ENCODE measurements at places on chromosomes 5 and 9.
A peak's percentile ranks its signal among the peaks of the same experiment; 100 is the strongest.

- DNase-seq = no peak
- H3K4me1 ChIP-seq = peaks cover 10% of the 10 kb centered on the region
- H3K4me3 ChIP-seq = no peak overlapping the region
- no peaks in the 10 kb centered on the region for H3K36me3 ChIP-seq
- H3K27ac ChIP-seq = no peak overlapping the region
- H3K27me3 ChIP-seq = no peaks in the 10 kb centered on the region
These were observed 244.7 kb downstream of the ICE1 start for GRCh38 chr5:5667136-5667554.

- no peaks in the 10 kb centered on the region for H3K4me1 ChIP-seq
- H3K36me3 ChIP-seq = no peaks in the 10 kb centered on the region
- no peak overlapping the region for H3K27ac ChIP-seq
- H3K27me3 ChIP-seq = peaks cover 32% of the 10 kb centered on the region
- no peak for DNase-seq
- peak overlapping the region; percentile 72 for H3K4me3 ChIP-seq
These were observed 1.1 kb upstream of the GNA14 start for GRCh38 chr9:77649109-77649812.

- H3K27me3 ChIP-seq = no peaks in the 10 kb centered on the region
- DNase-seq = peak; percentile 37
- H3K4me3 ChIP-seq = no peak overlapping the region
- peaks cover 8% of the 10 kb centered on the region for H3K4me1 ChIP-seq
- H3K36me3 ChIP-seq = peaks cover 9% of the 10 kb centered on the region
These were observed 39.3 kb downstream of the AMBP start for GRCh38 chr9:114038724-114039313.

DNA sequence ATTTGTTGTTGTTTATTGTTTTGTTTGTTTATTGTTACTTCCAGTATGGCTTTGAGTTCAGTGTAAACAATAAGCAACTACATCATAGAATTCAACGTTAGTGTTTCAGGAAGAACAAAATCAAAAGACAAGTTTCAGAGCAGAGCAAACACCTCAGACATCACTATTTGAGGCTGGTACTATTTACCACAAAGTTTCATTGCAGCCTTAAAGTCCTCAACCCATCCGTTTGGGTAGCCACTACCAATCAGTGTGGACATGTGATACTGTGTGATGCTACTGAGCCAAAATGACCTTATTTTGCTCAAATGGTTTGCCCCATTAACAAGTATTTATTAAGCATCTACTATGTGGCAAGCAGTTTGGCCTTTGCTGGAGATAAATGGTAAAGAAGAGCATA is 458.5 kb upstream of the PTGER4 start:
- no peaks in the 10 kb centered on the region for H3K4me1 ChIP-seq
- H3K27me3 ChIP-seq = no peaks in the 10 kb centered on the region
- DNase-seq = no peak
- no peak overlapping the region for H3K27ac ChIP-seq
- H3K4me3 ChIP-seq = no peak overlapping the region
- no peaks in the 10 kb centered on the region for H3K36me3 ChIP-seq

DNA sequence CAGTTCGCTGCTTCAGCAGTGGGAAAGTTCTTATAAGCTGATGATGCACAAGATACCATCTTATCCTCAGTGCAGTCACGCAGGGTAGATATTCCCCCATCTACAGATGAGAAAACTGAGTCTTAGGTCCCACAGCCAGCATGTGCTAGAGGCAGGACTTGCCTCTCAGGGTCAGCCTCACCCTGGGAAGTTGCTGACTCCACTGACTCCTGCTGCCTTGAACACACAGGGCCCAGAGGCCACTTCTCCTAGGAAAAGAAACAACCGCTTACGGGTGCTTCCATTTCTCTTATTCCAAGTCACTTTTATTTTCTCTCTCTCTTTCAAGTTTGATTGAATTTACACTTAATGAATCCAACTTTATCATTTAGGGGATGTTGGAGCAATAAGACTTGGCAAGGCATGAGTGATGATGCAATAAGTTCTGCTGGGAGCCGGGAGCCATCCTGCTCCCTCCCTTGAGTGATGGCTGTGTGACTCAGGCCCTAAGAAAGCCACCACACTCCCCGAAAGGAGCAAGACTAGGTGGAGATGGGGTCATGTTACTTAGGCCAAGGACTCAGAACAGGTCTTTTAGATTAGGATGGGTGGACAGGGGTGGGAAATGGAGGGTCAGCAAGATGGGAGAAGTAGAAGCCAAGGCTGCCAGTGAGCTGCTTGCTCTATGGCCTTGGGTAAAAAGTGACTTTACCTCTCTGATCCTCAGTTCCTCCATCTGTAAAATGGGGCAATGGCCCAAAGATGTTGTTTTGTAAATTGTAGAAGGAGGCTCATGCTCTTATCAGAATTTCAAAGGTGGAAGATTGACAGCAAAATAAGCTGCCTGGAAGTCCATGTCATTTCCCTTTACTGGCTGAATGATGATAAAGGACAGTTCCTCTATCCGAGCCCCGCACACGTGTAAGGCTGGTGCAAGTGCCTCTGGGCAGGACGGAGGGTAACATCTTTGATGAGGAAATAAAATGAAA is 67.4 kb upstream of the ZNF618 start:
- no peaks in the 10 kb centered on the region for H3K36me3 ChIP-seq
- no peak for DNase-seq
- H3K4me3 ChIP-seq = no peak overlapping the region
- H3K27me3 ChIP-seq = no peaks in the 10 kb centered on the region
- H3K4me1 ChIP-seq = no peaks in the 10 kb centered on the region

- H3K27me3 ChIP-seq = no peaks in the 10 kb centered on the region
- H3K27ac ChIP-seq = no peak overlapping the region
- H3K4me1 ChIP-seq = no peaks in the 10 kb centered on the region
- H3K4me3 ChIP-seq = no peak overlapping the region
- DNase-seq = no peak
These were observed 212.4 kb upstream of the DMAC1 start for GRCh38 chr9:8011974-8012373.

DNA sequence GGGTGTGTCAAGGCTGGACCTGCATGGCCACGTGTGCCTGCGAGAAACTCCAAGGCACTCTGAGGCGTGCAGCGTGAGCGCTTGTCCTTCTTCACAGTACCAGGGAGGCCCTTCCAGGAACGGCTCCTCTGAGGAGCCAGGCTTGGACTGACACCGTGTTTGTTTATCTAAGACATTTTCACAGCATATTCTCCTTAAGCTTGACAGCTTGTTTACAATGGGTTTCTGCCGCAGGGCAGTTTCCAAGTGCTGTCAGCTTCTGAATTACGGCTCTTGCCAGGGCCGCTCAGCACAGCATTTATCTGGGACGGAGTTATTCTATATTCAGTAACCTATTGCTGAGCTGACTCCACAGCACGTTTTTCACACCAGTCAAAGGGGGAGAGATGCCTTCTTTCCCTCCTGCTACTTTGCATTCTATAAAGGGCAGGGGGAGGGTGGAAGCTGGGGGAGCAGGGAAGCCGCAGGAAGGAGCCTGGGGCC is 98.4 kb downstream of the LMNB1 start:
- no peak overlapping the region for H3K27ac ChIP-seq
- no peaks in the 10 kb centered on the region for H3K36me3 ChIP-seq
- no peaks in the 10 kb centered on the region for H3K27me3 ChIP-seq

- no peaks in the 10 kb centered on the region for H3K36me3 ChIP-seq
- peak within 1 kb of the TSS; percentile 26 for H3K27ac ChIP-seq
- peaks cover 35% of the 10 kb centered on the region for H3K4me1 ChIP-seq
- no peak for DNase-seq
- H3K27me3 ChIP-seq = no peaks in the 10 kb centered on the region
These were observed at the start of gene ADCY2 for GRCh38 chr5:7395947-7396712. Gene ADCY2, plus strand, starts transcription at chr5:7396138. Its CDS starts 159 bp downstream, at chr5:7396297.

- H3K27me3 ChIP-seq = no peaks in the 10 kb centered on the region
- no peaks in the 10 kb centered on the region for H3K36me3 ChIP-seq
- DNase-seq = no peak
- H3K27ac ChIP-seq = no peak overlapping the region
- H3K4me3 ChIP-seq = no peak overlapping the region
- no peaks in the 10 kb centered on the region for H3K4me1 ChIP-seq
These were observed 37.1 kb upstream of the CEP120 start for GRCh38 chr5:123460296-123460729.

- peaks cover 18% of the 10 kb centered on the region for H3K4me1 ChIP-seq
- H3K4me3 ChIP-seq = peak overlapping the region; percentile 81
- no peaks in the 10 kb centered on the region for H3K27me3 ChIP-seq
- peak; percentile 84 for DNase-seq
- peak overlapping the region; percentile 90 for H3K27ac ChIP-seq
These were observed 546 bp downstream of the DNAJB5 start for GRCh38 chr9:34989946-34990635.

- H3K36me3 ChIP-seq = no peaks in the 10 kb centered on the region
- DNase-seq = no peak
- no peak overlapping the region for H3K4me3 ChIP-seq
- H3K4me1 ChIP-seq = no peaks in the 10 kb centered on the region
These were observed 10.6 kb upstream of the TRPC7 start for GRCh38 chr5:136375920-136376319.

GRCh38 chr9:98101868-98102273 is 17.2 kb downstream of the TRIM14 start:
- no peaks in the 10 kb centered on the region for H3K4me1 ChIP-seq
- H3K27me3 ChIP-seq = no peaks in the 10 kb centered on the region
- no peak overlapping the region for H3K4me3 ChIP-seq

- peaks cover 5% of the 10 kb centered on the region for H3K4me1 ChIP-seq
- H3K36me3 ChIP-seq = no peaks in the 10 kb centered on the region
- no peak overlapping the region for H3K27ac ChIP-seq
- peaks cover 93% of the 10 kb centered on the region for H3K27me3 ChIP-seq
These were observed 8.0 kb downstream of the LHX6 start for GRCh38 chr9:122220673-122221182.

GRCh38 chr5:133783481-133783880 is 171.1 kb upstream of the FSTL4 start:
- H3K4me3 ChIP-seq = no peak overlapping the region
- peaks cover 2% of the 10 kb centered on the region for H3K27me3 ChIP-seq
- H3K36me3 ChIP-seq = no peaks in the 10 kb centered on the region

GRCh38 chr5:117394506-117395157 is 820.0 kb upstream of the SEMA6A start:
- no peaks in the 10 kb centered on the region for H3K36me3 ChIP-seq
- H3K4me1 ChIP-seq = no peaks in the 10 kb centered on the region
- H3K4me3 ChIP-seq = no peak overlapping the region
- no peaks in the 10 kb centered on the region for H3K27me3 ChIP-seq
- no peak for DNase-seq

DNA sequence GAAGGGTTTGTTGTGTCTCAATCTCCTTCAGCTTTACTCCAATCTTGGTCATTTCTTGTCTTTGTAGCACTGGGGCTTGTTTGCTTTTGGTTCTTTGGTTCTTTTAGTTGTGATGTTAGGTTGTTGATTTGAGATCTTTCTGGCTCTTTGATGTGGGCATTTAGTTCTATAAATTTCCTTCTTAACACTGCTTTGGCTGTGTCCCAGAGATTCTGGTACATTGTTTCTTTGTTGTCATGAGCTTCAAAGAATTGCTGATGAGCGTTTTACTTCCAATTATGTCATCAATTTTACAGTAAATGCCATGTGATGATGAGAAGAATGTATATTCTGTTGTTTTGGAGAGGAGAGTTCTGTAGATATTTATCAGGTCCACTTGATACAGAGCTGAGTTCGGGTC is 353.3 kb downstream of the MAN2A1 start:
- no peak for DNase-seq
- H3K4me3 ChIP-seq = no peak overlapping the region
- no peaks in the 10 kb centered on the region for H3K4me1 ChIP-seq
- H3K27ac ChIP-seq = no peak overlapping the region
- no peaks in the 10 kb centered on the region for H3K36me3 ChIP-seq

GRCh38 chr9:1098551-1098950 is 48.4 kb downstream of the DMRT2 start:
- H3K4me3 ChIP-seq = no peak overlapping the region
- H3K4me1 ChIP-seq = no peaks in the 10 kb centered on the region
- no peaks in the 10 kb centered on the region for H3K27me3 ChIP-seq

DNA sequence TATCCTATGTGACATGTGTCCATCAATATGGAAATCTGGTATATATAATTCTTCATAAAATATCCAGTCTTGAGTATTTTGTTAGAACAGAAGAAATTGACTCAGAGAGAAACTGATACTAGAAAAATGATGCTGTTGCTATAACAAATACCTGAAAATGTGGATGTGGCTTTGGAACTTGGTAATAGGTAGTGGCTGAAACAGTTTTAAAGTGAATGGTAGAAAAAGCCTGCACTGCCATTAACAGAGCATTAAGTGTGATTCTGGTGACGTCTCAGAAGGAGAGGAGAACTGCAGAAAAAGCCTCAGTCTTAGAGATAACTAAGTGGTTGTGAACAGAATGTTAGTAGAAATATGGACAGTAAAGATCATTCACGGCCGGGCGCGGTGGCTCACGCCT is 634.9 kb upstream of the ZNF608 start:
- H3K36me3 ChIP-seq = no peaks in the 10 kb centered on the region
- H3K27me3 ChIP-seq = no peaks in the 10 kb centered on the region
- no peaks in the 10 kb centered on the region for H3K4me1 ChIP-seq
- no peak for DNase-seq

GRCh38 chr9:87530716-87531115 is 33.0 kb downstream of the DAPK1 start:
- no peaks in the 10 kb centered on the region for H3K36me3 ChIP-seq
- peaks cover 19% of the 10 kb centered on the region for H3K4me1 ChIP-seq
- DNase-seq = no peak
- H3K27ac ChIP-seq = no peak overlapping the region

- H3K27me3 ChIP-seq = no peaks in the 10 kb centered on the region
- H3K36me3 ChIP-seq = no peaks in the 10 kb centered on the region
- DNase-seq = no peak
- H3K4me3 ChIP-seq = no peak overlapping the region
These were observed 53.9 kb upstream of the TRIM32 start for GRCh38 chr9:116632990-116633838.

DNA sequence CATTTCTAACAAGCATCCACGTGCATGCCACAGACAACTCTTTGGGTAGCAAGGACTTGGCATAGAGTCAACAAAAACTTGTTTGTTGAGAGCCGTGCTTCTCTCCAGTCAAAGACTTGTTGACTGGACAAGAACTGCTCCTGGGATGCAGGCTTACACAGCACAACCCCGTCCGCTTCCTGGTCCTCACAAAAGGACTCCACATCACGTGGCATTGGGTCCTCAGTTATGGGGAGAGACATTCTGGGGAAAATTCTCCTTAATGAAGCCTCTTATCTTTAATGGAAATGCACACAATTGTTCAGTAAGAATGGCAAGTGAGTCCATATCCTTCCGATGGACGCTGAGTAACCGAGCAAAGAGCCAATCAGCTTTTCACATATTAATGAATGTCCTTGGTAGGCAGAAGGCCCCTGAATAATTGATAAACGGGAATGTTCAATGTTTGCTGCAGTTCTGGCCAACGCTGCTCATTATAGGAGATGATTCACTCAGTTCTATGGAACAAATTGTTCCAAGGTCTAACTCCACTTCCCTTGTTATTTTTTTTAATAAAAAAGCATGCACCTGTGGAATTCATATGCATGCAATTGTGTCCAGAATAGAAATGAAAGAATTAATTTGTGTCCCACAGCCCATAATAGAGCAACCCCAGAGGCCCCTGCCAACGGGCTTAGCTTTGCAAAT is 97.0 kb upstream of the ZNF366 start:
- H3K36me3 ChIP-seq = no peaks in the 10 kb centered on the region
- no peaks in the 10 kb centered on the region for H3K27me3 ChIP-seq
- DNase-seq = no peak
- no peak overlapping the region for H3K27ac ChIP-seq
- no peaks in the 10 kb centered on the region for H3K4me1 ChIP-seq

All from H1 (cell line).